ENCODE measurements at places on chromosomes 12 and 14.

- DNase-seq = no peak
Measured at GRCh38 chr12:107477018-107477417, 208.6 kb upstream of the PWP1 start.

GRCh38 chr12:54220567-54220966 is 31.8 kb upstream of the SMUG1 start:
- DNase-seq = no peak

DNA sequence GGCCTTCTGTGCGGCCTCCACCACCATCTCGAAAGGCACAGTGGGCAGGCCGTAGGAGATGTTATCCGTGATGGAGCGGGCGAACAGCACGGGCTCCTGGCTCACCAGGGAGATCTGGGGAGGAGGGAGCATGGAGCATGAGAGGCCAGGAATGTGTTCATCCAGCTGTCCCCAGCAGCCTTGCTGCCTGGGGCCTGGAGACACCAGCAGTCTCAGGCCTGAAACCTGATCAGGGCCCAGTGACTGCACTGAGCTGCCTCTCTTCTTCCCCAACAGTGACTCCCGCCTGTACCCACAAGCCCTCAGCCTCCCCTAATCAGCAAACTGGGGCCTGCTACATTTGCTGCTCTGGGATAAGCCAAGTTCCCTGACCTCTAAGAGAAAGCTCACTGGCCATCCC is 30.9 kb downstream of the ABCB9 start:
- no peak for DNase-seq

DNA sequence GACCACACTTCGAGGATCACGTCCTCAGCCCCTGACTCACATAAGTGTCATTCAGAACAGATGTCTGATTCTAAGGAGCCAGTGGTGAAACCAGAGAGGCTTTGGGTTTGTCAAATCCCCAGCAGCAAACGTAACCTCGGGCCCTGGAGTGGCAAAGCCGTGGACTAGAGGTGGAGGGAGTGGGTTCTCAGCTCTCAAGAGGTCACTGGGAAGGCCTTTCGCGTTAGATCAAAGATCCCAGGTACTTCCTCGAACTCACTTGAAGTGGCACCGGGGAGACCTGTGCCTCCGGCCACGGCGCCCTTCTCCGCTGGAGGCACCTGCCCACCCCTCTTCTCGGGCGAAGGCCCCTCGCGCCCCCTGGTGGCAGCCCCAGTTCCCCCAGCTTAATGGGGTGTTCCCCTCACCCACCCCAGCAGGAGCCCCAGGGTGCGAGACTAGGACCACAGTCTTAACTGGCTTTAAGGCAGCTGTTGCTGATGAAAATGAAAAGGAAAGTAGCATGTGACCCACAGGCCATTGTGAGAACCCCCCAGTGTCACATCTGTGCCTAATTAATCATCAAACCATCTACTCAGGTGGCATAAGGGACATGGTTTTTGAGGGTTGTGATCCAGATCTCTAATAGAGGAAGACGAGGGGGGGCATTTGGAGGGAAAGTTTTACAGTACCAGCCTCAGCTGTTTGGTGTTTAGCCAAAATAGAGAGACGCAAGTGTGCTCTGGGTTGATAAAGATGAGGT is 672 bp upstream of the ESR2 start:
- peak; percentile 96 for DNase-seq

DNA sequence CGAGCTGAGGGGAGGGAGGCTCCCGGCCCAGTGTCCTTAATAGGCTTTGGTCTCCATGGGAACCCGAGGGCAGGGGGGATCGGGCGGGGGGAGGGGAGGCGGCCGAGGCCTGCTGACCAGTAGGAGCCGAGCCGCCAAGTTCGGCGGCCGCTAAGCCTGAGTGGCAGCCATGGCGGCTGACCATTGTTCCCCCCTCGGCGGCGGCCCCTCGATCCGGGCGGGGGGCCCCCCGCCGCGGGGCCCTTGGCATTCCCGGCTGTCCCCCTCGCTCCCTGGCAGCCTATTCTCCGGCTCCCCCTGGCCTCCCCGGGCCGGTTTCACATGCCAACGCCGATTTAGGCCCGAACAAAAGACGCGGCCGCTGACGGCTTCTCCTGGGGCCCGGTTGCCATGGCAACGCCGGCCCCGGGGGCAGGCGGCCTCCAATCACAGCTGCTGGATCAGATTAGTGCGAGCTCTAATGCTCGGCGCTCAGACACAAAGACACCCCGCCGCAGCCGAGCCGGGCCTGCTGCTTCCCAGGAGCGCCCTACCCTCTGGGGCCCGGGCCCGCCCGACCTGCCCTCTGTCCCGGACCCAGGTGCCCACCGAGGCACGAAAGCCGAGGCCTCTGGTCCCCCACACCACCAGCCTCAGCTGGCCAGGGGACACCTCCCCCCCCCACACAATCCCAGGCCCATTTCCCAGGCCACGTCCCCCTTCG is 7.3 kb downstream of the MSI1 start:
- no peak for DNase-seq

- no peak for DNase-seq
Measured at GRCh38 chr12:40566271-40566670, 126.0 kb upstream of the CNTN1 start.

DNA sequence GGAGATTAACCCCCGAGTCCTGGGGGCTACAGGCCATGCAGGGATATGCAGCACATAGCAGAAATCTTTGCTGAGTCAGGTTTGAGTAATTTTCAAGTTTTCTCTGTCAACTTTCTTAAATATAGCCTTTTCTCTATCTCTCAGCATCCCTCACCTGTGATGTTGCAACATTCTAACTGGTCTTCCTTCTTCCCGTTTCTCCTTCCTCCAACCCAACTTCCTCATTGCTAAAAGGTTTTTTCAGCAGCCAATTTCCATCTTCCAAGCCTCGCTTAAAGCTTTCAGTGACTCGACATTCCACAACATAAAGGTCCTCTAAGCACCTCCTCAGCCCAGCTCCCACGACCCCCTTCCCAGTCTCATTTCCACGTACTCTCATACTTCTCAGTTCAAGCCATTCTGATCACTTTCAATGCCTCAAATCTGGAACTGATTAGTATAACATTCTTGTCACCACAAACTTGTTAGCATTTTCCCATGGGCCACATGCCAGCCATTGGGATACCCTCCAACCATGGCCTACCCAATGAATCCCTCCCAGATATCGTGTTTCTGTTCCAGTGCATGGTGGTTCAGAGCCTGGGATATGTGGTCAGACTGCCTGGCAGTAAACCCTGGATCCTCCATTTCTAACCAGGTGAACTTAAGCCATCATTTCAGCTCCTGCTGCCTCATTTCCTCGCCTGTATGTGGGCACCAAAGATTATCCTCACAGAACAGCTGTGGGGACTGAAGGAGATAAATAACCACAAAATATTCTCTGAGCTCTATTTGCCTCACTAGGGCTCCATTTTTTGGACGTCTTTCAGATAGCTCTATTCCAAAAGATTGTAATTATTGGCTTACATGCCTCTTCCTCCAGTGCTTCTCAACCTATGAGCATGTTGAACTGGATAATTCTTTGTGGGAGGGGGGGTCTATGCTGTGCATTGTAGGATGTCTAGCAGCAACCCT is 65.8 kb downstream of the KCNK10 start:
- no peak for DNase-seq

DNA sequence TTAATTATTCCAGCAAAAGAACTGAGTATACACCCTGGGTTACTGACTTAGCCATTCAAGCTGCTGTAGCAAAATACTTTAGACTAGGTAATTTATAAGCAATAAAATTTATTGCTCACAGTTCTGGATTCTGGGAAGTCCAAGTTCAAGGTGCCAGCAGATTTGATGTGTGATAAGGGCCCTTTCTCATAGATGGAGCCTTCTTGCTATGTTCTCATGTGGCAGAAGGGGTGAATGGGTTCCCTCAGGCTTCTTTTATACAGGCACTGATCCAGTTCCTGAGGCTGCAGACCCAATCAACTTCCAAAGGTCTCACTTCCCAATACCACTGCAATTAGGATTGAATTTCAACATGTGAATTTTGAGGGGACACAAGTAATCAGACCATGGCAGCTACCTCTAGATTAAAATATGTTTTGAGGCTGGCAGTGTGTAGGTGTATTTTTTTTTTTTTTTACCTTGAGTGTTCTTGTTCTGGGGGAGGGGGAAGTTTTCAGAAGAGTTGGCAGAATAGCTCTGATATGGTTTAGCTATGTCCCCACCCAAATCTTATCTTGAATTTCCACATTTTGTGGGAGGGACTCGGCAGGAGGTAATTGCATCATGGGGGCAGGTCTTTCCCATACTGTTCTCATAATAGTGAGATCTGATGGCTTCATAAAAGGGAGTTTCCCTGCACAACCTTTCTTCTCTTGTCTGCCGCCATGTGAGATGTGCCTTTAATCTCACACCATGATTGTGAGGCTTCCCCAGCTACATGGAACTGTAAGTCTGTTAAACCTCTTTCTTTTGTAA is 178.2 kb downstream of the RASSF9 start:
- no peak for DNase-seq

GRCh38 chr12:43145481-43145880 is 406.5 kb downstream of the ADAMTS20 start:
- DNase-seq = no peak

DNA sequence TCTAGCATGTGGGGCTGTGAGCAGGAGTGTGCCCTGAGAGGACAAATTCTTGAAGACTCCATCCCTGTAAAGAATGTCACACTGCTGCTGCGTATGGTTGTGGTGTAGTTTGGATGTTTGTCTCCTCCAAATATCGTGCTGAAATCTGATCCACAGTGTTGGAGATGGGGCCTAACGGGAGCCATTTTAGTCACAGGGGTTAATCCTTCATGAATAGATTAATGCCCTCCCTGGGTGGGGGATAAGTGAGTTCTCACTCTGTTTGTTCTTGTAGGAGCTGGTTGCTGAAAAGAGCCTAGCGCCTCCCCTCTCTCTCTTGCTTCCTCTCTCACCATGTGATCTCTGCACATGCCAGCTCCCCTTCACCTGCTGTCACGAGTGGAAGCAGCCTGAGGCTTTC is 94.5 kb upstream of the VASH1 start:
- no peak for DNase-seq

- no peak for DNase-seq
Measured at GRCh38 chr14:22976620-22977433, 5.5 kb downstream of the AJUBA start.

DNA sequence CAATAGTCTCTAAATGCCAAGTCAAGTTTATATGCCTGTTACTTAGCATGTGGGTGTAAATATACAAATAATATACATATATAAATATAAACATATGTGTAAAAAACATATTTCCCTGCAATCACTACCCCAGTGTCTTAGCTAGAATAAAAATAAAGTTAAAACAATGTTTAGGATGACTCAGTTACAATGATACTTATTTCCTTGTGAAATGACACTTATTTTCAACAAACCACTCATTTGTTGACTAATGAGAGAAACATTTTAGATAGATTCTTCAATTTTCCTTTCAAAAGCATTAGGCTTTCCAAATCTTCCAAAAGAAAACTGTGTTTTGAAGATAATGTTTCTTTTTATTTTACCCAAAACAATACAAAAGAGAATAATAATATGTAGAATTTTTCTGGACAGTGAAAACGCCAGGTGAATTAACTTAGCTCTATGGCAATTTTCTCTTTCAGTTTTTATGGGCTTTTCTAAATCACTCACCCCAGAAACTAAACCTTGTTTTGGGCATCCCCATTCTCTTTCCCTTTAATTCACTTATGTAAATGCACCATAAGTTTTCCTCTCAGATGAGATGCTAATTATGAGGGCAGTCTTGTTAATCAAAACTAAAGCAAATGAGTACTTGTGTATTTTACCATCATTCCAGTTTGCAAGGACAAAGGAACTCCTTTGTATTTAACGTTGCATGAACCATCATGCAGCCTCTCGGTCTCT is 465.9 kb downstream of the BCAT1 start:
- no peak for DNase-seq

DNA sequence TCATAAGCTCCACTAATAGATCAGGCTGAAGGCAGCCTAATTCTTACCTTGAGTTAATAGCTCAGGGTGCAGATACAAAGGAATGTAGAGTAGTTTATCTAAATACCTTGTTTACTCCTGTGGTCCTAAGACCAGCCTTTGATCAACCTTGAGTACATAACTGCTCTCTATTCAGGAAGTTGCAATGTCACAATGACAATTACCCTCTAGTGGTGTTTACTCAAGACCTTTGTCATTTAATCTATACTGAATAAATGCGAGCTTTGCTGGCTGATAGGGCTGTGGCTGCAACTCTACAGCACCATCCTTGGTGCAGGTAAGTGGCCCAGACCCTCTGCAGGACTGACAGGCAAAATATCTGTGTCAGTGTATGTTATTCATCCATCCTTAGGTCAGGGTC is 282.7 kb downstream of the ATXN7L3B start:
- DNase-seq = no peak

- no peak for DNase-seq
Measured at GRCh38 chr12:58711974-58712373, 208.3 kb downstream of the LRIG3 start.

All from activated naive CD4-positive, alpha-beta T cell treated with anti-CD3 and anti-CD28 coated beads, Interleukin-2, amount 50 U/mL, for 72 hours (primary cell).